EL (cell line): ENCODE measurements at places on chromosomes 6 and 20.

- peak; percentile 68 for DNase-seq
Measured at GRCh38 chr6:90406957-90407356, 110.3 kb upstream of the BACH2 start.

DNA sequence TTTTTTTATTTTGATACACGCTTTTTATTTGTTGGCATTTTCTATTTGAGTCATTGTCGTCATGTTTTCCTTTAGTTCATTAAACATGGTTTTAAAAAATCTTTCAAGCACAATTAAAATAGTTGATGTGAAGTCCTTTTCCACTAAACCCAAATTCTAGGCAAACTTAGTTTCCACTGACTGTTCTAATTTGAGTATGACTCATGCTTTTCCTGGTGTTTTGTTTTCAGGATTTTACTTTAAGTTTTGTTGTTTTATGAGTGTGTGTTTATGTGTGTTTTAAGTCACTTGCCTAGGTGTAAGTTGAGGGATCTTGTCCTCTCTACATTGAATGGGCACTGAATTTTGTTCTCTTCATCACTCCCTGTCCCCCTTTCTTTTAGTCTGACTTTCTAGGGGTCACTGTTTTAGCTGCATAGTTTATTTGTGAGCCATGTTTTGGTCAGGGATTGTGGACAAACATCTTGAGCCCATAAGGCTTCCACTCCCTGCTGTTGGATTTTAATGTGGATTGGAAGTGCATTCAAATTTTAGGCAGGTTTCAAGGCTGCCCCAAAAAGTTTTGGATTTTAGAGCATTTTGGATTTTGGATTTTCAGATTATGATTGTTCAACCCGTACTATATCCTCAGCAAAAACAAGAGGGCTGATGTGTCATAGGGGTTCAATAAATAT is 94.8 kb downstream of the CDYL start:
- DNase-seq, result peak; percentile 16

DNA sequence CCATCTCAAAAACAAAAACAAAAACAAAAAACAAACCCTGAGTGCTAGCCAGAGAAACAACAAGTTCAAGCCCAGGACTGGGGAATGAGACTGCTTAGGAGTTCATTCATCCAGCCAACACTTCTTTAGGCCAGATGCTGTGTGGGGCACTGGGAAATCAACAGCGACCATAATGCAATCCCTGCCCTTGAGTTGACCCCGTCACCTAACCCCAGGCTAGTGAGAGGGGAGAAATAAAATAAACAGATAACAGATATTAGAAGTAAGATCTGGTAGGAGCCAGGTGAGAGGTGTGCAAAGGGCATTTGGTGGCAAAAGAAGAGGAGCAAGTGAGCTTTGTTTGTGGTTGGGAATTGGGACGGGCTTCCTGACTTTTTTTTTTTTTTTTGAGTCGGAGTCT is 4.9 kb upstream of the RPL10A start:
- no peak for DNase-seq

DNA sequence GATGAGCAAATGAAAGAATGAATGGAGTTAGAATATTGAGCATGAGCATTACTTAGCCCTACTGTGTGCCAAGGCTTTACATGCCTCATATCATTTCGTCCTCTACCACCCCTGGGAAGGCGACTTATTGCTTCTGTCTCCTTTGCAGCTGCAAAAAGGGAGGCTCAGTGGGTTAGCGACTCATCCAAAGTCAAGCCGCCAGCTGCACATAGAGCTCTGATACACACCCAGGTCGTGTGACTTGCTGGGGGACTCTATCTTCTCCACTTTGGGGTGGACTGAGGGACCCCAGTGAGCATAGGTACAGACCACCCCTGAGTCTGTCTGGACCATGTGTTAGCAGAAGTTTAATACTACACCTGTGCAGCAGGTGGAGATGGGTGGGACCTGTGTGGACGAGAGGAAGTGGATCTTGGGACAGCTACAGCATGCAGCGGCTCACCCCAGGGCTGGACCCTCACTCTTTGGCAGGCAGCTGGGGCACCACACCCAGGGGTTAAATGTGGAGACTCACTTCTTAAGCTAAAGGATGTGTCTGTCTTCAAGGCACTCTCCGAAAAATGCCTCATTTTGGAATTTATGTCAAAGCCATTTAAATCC is 36.2 kb upstream of the ANGPT4 start:
- no peak for DNase-seq

GRCh38 chr6:143679041-143679440 is 1.3 kb downstream of the PHACTR2 start:
- no peak for DNase-seq

- no peak for DNase-seq
Measured at GRCh38 chr6:56535626-56536025, 107.1 kb downstream of the DST start.

DNA sequence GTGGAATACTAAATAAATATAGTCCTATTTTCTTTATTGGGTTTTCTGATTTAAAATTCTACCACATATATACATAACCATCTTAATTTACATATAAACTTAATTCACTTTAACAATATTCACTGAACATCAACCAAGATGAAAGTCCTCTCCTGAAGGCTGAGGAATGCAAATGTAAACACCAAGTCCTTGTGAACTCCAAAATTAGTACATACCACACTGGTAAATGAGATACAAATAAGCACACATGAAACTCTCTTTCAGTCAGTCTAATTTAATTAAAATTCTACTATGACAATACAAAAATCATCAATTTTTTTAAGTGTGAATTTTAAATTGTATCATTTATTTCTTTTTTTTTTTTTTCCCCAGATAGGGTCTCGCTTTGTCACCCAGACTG is 205.1 kb upstream of the RUNX2 start:
- DNase-seq, result no peak

- peak; percentile 86 for DNase-seq
Measured at GRCh38 chr20:51022803-51023616, at the start of gene KCNG1. KCNG1 (minus strand) TSS chr20:51023107; CDS start chr20:51010338, 12,769 bp downstream.

DNA sequence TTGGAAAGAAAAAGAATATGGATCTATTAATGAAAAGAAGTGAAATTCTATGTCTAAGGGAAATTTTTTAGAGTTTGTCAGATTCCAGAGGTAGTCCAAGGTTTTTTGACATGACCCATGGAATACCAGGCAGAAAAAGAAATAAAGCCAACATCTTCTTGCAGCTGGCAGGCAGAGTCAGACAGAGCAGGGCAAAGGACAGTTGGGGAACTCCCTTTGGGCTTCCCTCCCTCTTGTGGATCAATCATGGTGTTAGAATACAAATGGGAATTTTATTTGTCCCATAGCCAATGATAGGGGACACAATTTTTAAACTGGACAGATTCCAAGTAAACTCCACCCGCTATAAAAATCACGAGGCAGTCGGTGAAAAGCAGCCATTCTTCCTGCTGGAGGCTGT is 92.1 kb upstream of the TAB2 start:
- DNase-seq, result no peak

- DNase-seq, result no peak
Measured at GRCh38 chr6:53805725-53806124, 10.9 kb downstream of the LRRC1 start.

DNA sequence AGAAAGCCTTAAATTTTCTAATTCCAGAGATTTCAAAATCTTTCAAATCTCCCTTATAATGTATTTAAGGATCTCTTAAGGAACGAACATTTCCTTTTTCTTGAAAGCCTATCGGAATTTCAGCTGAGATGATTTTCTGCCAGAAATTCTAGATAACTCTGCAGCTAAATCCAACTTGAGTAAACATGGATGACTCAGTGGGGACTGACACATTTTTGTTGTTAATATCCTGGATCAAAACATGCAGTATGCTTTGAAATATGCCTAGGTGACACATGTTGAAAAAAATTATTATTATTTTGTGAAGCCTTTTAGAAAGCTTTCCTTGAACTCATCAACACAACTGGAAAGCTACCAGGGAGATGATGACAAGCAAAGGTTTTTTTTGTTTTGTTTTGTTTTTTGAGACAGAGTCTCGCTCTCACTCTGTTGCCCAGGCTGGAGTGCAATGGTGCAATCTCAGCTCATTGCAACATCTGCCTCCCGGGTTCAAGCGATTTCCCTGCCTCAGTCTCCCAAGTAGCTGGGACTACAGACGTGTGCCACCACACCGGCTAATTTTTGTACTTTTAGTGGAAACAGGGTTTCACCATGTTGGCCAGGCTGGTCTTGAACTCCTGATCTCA is 140.1 kb upstream of the SNX9 start:
- peak; percentile 47 for DNase-seq

GRCh38 chr6:127118298-127119101 is at the start of gene RSPO3:
RSPO3 (plus strand) TSS chr6:127118671; CDS start chr6:127119193, 522 bp downstream.
- peak; percentile 41 for DNase-seq

DNA sequence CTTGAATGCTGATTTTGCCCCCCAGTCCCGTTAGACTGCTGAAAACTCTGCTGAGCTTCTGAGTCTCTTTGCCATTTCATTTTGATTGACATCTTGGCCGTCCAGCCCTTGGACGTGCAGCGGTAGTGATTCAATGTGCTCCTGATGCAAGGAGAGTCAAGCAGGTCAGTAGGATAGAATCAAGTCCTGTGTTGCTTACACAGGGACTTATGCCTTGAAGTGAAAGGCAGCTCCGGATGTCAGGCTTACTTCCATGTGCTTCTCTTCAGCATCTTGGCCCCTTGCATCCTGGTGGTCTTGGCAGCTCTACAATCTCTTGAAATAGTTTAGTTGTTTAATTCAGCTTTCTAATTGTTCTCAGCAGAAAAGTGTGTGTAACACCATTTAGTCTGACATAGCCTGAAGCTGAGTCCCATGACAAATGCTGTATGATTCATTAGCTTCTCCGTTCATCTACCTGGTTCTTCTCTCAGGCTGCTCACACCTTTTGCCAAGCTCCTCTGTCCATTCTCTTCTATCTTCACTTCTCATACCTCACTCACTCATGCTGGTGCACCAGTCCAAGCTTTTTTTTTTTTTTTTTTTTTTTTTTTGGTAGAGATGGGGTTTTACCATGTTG is 76.0 kb downstream of the EZR start:
- DNase-seq, result no peak

- no peak for DNase-seq
Measured at GRCh38 chr6:135161411-135162395, 19.4 kb upstream of the MYB start.

GRCh38 chr20:17558154-17558940 is 11.5 kb upstream of the DSTN start:
- DNase-seq, result peak; percentile 91

DNA sequence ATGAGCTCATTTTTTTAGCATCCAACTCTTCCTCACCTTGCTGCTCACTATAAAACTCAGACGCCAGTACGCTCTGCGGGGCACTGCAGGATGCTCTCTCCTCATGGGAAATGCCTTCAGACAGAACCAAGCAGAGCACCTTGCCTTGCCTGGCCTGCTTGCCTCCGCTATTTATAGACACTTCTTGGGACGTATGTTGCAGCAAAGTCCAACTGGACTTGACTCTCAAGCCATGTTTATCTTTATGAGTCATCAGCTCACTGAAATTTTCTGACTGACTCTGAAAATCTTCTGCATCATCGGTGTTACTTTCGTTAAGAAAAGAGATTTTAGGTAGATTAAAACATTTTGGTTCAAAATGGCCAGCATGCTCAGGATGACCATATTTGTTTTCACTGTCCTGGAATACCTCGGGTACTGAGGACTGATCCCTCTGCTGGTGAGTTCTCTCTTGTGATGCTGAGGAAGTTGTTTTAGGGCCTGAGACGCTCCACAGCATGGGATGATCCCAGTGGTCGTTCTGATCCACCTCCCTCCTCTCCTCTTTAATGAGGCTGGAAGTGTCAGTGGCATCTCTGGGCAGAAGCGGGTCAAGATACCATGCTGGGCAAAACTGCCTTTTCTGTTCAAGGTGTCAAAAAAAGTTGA is 204.5 kb downstream of the KIF16B start:
- DNase-seq, result peak; percentile 13
